Ascending aorta (tissue), 2 donors: ENCODE measurements at places on chromosomes 4 and X. TPM values are rescaled to one million over a fixed set of nuclear protein-coding genes. Genes with fewer than 3 reads are reported as not detected.

LEF1 gene
- not detected for total RNA-seq

SSX2B gene
- total RNA-seq: not detected

SYN1 gene
- total RNA-seq: 5.7 TPM

HEPH gene
- 38.8 TPM for total RNA-seq

RNF128 gene
- total RNA-seq: 0.32 TPM

PRDM5 gene
- 14.9 TPM for total RNA-seq

ALG13 gene
- total RNA-seq: 21.1 TPM

DNA sequence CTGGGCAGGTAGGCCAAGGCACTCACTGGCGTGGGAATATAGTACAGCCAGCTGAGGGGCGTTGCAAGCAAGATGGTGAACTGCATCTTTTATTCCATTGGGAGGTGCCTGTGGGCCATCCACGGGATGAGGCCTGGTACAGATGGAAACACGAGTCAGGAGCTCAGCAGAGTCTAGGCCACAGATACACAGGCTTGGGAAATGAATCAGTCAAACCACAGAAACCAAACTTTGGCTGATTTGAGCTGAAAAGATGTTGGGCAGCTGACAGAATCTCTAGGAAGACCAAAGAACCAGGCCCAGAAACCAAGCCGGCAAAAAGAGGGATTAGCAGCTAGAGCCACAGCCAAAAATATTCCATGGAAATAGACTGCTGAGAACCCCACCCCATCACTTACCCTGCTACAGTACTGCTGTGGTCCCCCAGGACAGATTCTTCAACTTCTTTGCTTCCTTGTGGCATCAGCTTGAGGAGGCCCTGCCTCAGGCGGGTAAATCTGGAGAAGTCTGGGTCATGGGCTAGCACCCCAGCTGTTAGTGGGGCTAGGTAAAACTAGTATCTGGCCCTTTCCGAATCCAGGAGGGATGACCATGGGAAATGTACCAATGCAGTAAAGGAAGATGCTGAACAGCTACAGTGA, 75.4 kb downstream of the TMEM131L start:
- no peak for DNase-seq

DNA sequence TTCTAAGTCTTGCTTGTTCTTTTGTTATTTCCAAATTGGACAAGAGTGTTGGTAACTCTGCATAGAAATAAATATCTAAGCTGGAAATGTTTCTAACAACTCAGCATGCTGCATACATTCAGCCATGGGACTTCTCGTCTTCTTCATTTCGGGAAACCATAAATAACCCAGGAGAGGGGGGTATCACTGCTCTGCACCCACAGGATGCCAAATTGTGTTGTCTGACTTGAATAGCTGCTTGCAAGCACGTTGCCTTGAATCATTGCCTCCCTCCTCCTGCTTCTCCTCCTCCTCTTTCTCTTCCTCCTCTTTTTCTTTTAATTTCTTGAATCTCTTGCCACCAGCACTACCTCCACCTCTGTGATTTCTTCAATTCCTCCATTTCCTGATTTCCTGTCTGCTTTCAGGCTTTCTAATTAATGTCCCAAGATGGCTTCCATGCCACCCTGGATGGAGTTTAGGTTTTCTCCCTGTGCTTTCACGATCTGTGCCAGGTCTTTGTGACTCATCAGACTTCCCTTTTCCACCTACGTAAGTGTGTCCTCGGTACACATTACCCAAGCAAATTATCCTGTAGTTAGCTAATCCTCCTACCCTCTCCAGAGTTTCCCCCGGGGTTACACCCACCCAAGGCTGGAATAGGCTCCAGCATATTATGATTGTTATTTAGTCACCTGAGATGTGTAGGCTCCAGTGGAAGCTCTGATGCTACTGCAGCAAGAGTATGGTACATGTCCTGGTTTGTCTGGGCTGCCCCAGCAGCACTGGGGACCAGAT, 122.6 kb upstream of the VCX3B start:
- DNase-seq: no peak

DNA sequence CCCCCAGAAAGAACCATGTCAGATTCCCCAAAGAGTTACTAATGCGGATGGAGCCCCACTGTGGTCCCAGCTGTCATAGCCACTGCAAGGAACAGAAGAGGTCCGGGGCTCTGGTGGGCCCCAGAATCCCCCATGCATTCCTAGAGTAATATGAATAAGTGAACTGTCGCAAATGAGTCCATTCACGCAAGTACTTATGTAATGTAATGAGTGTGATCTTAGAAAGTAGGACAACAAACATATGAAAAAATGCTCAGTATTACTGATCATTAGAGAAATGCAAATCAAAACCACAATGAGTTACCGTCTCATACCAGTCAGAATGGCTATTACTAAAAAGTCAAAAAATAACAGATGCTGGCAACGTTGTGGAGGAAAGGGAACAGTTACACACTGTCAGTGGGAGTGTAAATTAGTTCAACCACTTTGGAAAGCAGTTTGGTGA, 141.5 kb upstream of the RBPJ start:
- DNase-seq: no peak

DNA sequence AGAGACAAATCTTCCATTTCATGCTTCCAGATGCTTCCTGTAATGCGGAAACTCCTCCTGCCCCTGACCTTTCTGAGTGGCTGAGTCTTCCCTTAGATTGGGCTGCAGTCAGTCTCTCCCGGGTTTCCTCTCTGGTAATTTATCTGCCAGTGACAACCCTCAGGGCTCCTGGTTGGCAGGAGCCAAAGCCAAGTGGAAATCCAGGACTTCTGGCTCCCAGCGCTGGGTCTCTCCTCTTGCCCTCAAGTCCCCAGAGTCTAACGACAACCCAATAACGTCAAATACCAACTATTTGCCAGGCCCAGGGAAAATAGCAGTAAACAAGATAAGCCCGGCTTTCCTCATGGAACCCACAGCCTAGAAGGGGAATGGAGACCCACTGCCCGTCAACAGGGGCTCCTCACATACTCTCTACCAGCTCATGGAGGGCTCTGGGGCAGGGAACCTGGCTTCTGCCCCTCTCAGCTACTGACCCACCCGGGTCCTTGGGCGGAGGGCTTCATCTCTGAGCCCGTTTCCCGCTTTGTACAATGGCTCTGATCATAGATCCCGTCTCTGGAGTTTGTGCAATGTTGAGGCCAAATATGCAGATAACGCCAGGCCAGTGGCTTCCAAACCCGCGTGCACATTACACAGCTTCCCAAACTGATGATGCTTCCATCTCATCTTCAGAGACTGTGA, 1.1 kb upstream of the TBC1D14 start:
- DNase-seq: no peak

GRCh38 chr4:24477919-24478318, 106.4 kb downstream of the DHX15 start:
- DNase-seq: no peak

DNA sequence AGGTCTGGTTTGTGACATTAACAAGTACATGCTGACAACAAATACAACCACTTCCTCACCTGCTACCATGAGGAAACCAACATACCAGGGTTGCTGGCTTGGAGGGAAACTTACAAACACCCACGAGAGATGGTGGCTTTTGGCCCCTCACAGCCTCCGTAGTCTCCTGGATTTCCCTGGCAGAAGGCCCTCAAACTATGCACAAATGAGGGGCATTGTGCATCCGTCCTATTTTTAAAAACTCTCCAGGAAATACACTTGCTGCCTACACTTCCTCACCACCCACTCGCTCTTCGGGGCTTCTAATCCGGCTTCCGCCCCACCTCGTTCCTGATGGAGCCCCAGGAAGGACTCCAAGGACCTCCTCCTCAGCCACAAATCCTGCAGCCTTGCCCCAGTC, 355.0 kb upstream of the GATB start:
- peak; percentile 59 for DNase-seq

DNA sequence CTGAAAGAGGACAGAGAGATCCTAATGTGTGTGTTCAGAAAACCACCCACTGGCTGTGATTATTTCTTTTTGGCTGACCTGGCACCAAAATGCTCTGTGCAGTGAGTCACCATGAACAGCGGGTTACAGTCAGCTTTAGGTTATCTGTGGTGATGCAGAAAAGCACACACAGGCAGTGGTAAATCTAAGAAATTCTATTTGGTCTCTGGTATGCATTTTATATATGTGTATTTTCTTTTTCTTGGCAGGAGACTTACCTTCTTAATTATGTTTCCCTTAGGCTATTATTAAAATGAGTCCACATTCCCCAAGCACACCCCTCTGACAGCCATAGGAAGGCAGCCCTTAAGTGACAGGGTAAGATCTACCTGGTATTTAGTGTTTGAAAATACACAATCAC, 79.1 kb upstream of the TFDP3 start:
- no peak for DNase-seq

DNA sequence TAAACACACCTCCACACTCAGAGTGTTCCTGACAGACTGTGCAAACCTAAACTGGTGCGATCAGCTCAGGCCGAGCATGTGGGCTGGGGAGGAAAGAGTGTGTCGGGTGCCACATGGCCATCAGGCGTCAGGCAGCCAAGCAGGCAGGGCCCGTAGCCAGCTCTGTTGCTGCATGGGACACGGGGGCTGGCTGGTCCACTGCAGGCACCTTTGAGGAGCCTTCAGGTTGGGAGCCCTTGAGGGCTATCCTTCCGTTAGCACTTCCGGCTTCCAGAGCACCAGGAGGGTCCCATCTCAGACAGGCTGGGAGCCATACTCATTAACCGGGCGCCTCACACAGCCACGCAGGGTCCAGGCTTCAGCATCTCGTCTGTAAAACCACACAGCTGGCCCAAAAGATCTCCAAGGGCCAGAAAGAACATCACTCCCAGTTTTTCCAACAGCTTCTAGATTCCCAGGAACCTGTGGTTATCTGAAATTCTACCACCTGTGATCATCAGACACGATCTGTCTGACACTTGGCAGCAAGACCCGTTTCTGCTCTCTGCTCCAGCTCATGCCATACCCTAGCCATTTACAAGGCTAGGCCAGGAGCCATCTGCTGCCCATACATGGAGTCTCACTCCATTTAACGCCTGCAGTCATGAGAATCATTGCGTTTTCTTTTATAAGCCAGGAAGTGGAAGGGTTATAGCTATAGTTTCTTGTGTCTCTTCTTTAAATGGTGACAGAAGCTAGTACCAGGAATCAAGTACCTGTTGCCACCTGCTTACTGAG, 87.5 kb downstream of the NSUN7 start:
- peak; percentile 56 for DNase-seq

DNA sequence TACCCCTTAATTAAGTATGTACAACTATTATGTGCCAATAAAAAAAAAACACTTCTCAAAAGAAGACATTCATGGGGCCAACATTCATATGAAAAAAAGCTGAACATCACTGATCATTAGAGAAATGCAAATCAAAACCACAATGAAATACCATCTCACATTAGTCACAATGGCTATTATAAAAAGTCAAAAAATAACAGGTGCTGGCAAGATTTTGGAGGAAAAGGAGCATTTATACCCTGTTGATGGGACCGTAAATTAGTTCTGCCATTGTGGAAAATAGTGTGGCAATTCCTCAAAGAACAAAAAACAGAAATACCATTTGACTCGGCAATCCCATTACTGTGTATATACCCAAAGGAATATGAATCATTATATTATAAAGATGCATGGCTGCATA, 229.9 kb downstream of the PAPSS1 start:
- DNase-seq: no peak

GRCh38 chrX:15744181-15744867, 6.3 kb downstream of the CA5B start:
- DNase-seq: no peak

GRCh38 chr4:7390336-7390735, 44.4 kb downstream of the PSAPL1 start:
- DNase-seq: no peak

- DNase-seq: peak; percentile 70
Observed at GRCh38 chrX:49915361-49916222, 6.8 kb upstream of the CLCN5 start.

DNA sequence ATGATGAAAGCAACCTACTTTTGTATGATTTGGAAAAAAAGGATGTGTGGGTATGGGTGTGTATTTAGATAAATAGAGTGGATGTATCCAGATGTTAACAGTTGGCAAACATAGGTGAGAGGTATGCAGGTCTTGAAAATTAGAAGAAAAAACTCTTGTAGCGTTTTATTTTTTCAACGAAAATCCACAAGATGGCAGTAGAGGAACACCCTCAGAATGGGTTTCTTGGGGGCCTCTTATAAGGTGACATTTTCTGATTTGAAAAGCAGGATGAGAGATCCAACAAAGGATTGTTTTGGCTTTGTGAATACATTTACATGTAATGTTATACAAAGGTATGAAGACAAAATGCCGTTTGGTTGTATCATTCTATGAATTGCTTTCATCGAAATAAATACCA, 68.3 kb downstream of the FMR1NB start:
- no peak for DNase-seq

DNA sequence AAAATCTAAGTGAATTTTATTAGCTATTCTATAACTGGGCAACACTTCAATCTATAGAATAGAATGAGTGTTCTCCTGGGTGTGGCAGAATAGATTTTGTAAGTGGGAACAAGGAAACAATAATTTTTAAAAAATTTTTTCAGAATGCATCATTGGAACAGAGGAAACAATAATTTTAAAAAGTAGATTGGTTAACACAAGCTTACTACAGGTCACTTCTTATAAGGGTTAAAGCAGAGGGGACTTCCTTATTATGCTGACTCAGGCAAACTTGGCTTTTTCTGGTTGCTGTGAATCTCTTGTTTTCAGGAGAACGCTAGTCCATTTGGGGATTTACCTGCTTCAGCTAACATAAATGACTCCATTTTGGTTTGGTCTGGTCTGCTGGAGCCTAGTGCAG, 52.5 kb downstream of the HOPX start:
- DNase-seq: no peak

DNA sequence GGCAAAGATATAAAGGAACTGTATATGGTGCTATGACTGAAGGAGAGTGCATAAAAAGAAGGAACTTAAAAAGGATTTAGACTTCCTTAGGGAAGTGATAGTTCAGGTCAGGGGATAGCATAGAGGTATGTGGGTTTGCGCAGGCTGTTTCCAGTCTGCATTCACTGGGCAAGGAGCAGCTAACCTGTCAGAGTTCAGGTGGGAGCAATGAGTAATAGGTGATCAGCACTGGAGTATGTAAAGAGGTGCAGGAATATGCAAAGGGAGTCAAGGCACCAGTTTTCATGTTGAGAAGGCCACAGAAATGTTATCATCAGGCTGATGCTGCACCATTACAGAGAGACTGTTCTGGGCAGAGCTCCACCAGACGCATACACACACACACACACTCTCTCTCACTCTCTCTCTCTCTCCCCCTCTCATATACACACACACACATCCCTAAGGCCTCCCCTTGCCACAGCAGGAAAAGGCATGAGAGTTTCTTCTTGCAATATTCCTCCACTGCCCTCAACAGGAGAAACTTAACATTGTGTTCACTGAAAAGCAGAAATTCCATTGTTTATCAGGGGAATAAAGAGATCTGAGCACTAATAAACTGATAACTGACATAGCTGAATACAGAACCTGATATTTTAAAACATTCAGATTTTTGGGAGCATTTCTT, 256.4 kb upstream of the GRID2 start:
- no peak for DNase-seq
